ENCODE measurements at places on chromosomes 5 and 9.

- DNase-seq: no peak
Measured at GRCh38 chr5:133332439-133333024, 279.8 kb downstream of the FSTL4 start.

- no peak for DNase-seq
Measured at GRCh38 chr5:62155988-62156387, 150.0 kb upstream of the KIF2A start.

GRCh38 chr5:146529984-146530383 is 14.0 kb upstream of the GPR151 start:
- DNase-seq: no peak

- no peak for DNase-seq
Measured at GRCh38 chr5:35281613-35282012, 51.3 kb upstream of the PRLR start.

DNA sequence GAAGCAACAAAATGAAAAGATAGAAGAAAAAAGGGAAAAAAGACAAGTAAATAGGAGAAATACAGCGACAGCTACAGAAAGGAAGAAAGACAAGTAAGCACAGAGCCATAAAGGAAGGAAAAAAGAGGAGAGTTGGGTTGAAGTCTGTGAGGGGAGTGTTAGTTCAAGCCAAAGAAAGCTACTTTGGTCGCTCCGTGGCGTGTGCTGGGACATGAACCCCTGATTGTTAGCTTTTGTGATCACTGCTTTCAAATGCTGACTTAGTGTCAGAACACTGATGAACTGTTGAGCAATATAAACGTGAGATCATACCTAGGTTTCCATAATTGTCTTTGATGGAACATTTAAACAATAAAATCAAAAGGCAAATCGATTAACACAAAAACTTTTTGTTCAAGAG is 370.1 kb downstream of the TMEM161B start:
- no peak for DNase-seq

DNA sequence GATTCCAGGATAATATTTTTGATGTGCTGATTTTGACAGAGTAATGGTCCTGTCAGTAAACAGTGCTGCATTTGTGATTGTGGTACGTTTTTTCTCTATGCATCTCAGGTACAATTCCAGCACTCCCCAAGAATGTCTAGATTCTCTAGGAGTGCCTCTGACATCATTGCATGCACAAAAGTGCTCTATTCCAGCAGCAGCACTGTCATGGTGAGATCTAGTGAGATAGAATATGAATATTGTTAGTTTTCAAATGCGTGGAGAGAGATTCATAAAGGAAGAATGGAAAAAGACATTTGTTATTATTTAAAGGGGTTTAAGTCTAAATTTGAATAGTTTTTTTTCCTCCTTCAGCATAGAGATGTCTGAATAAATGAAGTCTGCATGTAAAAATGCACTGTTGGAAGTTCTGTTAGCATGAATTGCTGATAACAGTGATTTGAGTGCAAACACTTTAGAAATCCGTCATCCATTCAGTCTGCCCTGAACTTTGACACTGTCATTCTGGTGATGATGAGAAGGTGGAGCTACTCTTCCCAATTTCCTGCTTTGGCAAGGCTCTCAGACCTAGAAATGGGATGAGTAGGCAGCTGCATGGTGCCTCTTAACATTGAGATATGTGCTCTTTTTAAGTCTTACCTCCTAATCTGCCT is 84.6 kb downstream of the GAPVD1 start:
- DNase-seq: no peak

DNA sequence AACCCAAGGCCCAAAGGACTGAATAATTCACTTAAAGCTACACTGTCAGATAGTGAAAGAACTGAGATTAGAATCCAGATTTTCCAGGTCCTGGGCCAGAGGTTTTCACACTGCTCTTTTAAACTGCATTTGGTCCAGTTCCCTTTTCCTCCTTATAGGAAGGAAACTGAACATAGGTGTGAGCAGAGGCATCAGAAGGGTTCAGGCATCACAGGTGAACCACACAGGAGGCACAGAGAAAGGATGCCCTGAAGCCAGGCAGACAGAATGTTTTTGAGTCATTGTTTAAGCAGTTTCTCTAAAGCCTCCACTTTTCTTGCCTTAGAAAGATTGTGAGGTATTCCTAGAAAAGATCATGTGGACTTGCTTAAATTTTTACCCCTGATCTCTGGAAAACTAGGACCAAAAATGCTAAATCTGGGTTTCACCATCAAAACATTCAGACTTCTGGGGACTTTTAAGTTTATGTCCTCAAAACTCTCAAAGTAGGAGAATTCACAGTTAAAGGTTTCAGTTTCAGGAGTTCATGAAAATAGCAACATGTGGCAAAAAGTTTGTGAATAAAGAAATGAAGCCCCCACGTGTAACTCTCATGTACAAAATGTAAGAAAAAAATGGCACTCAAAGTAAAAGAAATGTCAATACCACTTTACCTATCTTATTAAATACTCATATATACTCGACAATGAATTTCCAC is 386.1 kb downstream of the NTRK2 start:
- no peak for DNase-seq

- DNase-seq: no peak
Measured at GRCh38 chr5:68845131-68845530, 248.7 kb upstream of the SLC30A5 start.

DNA sequence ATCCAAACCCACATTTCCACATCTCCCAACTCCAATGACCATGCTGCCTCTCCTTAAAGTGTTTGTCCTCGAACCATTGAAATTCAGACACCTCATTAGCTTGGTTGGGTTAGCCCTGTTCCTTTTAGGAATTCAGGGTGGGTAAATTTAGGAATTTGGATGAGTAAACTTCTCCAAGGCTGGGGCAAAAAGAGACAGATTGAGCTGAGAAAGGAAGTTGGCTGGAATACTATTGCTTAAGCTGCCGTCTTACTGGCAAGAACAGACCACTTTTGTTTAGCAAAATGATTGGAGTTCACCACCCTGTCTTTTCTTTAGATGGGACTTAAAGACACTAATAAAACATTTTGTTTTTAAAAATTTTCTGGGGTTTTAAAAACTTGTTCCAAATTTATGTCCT is 143.6 kb upstream of the GDNF start:
- no peak for DNase-seq

DNA sequence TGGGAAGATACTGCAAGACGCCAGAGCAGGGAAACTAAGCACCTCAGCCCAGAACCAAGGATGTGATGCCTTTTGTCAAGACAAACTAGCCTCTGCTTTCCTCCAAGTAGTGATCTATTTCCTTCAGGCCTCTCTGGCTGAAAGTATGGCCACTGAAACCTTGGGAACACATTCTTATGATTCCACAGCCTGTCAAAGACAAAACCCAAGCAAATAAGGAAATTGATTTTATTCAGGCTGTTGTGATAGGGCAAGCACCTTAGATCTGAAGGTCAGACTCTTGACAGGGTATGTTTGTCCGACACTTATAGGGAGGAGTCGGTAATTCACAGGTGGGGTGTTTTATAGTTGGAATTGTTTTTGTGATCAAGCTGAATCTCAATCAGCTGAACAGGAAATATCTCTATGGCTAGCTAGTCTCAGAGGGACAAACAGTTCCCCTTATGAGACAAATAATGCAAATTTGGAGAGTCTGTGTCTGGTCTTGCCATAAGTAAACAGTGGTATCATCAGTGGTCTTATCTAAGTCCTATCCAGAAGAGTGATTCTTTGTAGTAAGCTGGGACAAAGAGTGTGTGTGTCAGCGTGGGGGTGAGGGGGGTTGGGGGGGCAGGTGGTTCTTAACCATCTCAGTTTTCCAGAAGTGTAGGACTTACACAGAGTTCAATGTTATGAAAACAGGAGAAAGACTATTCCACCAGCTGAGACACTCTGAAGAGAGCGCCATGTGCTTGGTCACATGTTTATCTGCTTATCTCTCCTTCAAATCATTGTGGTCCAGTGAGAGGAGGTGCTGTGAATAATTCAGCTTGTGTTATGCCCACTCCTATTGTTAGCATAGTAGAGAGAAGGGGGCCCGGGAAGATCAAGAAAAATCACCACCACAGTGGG is 6.7 kb upstream of the ZCCHC10 start:
- peak; percentile 12 for DNase-seq

DNA sequence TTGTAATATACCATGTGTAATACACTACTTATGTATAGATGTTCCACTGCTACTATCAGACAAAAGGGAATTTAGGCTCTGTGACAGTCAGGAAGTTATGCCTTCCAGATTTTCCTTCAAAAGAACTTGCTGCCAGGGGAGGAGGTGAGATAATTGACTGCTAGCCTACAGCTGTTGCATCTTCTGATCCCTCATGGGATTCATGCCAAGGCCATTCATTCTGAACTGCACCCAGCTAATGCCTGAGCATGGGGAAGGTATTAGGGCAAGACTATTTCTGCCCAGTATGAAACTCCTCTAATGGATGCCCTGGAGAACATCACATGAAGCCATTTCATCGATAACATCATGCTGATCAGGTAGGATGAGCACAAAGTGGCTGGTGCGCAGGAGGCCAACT is 746.5 kb upstream of the ZNF608 start:
- no peak for DNase-seq

DNA sequence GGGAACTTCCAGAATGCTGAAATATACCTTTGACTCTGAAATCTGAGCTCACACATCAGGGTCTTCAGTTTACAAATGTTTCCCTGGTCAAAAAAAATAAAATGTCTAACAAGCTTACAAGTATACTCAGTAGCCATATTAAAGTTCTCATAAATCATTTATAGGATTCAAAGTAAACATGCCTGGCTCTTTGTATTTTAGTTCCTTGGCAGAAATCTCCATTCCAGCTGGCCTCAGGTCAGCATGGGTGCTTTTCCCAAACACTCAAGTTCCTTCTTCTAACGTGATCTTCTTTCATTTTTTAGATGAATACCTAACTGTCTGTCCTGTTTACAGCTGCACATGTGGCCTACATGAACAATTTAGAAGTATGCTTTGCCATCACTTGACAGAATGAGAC is 263.2 kb downstream of the GAS1 start:
- no peak for DNase-seq

DNA sequence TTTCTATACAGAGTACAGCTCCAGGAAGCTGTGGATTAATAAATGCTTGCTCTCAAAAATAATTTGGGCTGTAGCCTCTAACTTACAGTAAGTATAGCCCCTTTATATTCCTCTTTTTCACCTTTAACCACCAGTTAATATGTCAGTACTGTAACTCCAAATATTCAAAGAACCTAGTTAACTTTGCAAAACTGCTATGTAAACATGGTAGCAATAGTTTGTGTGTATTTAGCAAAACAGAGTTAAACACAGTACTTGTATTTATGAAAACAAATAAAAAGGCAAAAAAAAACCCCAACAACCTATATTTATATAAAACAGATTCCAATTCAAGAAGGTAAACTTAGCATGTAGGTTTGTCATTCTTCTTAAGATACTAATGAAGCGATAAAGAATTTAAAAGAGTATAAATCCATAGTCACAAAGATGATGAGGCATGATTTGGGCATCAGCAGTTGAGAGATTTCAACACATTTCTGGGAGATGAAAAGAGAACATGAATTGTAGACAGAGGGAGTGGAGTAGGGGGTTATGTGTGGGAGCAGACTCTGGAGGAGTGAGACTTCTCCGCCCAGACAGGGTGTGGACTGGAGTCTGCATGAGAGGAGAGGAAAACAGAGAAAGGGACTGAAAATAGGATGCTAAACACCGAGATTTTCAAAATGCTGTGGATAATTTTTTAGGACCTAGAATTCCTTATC is 47.0 kb upstream of the F2RL1 start:
- no peak for DNase-seq

DNA sequence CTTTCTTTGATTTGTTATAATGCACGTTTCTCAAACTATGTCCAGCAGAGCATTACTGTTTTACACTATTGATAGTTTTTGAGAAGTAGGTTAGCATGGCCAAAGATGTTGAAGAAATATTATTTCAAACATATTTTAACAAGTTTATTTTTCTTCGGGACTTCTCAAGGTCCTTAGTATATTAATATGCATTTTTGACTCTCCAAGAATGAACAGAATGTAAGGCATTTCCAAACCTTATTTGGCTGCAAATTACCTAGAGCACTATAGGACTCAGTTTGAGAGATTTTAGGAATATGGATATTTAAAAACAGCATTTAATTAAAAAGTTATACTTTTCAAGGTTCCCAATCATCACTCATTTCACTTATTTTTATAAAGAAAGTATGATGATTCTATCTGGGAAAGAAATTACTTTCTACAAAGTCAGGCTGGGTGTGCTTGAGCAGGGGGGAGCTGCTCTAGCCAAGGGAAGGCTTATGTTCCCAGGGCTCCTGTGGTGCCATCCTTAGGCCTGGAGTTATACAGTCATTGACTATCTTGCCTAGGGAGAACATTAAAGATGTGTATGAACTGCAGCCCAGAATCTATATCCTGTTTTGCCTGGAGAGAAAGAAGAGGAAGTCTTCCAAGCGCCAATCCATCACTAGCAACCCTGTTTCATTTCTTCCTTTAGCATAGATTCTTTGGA is 27.6 kb upstream of the NREP start:
- no peak for DNase-seq

- DNase-seq: no peak
Measured at GRCh38 chr9:16970321-16970720, 99.9 kb upstream of the BNC2 start.

GRCh38 chr9:2281031-2281802 is 266.1 kb downstream of the SMARCA2 start:
- DNase-seq: peak; percentile 64

- no peak for DNase-seq
Measured at GRCh38 chr5:1199649-1200494, 1.5 kb upstream of the SLC6A19 start.

- DNase-seq: peak; percentile 37
Measured at GRCh38 chr9:125888211-125888610, 141.0 kb downstream of the PBX3 start.

- no peak for DNase-seq
Measured at GRCh38 chr5:16582081-16582480, 34.7 kb downstream of the RETREG1 start.

- no peak for DNase-seq
Measured at GRCh38 chr5:88830567-88830966, 52.4 kb downstream of the MEF2C start.

DNA sequence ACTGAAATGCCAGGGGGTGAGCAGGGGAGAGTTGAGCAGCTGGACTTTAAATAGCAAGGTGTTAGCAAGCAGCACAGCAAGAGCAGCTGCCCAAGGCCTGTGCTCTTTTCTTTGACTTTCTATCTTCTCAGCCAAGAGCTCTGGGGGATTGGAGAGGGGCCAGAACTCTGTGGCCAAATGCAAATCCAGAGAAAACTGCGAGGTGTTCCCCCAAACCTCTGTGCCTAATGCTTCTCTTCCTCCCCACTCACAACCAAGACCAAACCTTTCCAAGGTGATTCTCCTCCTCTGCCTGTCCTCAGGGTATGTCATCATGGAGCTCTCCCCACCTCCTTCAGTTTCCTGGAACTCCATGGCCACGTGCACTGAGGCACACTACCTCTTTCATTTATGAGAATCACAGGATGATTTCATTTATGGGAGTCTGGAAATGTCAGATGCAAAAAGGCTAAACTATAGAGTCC is 118.7 kb upstream of the WWC1 start:
- DNase-seq: no peak
